ENCODE measurements at places on chromosomes 5 and 9.

DNA sequence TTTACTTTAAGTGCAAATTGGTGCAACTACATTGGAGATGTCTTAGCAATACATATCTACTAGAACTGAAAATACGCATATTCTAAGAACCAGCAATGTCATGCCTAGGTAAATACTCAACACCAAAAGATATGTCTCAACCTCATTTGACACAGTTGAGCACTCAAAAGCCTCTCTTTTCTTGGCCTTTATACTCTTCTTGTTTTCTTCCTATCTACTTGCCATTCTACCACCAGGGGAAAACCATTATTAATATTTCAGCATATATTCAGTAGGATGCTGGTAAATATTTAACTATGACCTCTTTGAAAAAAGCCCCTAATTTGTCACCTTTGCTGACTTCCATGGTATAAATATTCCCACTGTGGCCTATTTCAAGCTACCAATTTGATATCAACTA lies 443.8 kb downstream of the LRRC70 start:
- no peaks in the 10 kb centered on the region for H3K36me3 ChIP-seq
- no peaks in the 10 kb centered on the region for H3K4me1 ChIP-seq
- no peak overlapping the region for H3K27ac ChIP-seq
- no peak overlapping the region for H3K4me3 ChIP-seq

DNA sequence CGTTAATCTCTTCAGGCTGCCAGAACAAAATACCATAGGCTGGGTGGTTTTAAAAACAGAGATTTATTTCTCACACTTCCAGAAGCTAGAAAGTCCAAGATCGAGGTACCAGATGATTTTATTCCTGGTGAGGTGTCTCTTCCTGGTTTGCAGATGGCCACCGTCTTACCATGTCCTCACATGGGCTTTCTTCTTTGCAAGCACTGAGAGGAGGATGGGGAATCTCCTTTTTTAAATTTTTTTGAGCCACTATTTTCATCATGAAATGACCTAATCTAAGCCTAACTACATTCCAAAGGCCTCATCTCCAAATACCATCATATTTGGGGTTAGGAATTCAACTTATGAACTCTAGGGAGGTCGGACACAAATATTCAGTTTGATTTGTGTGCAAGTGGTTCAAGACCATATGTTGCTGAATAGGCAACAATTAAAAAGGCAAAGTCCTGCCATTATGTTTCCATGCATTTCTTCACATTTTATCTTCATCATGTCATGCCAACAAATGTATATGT lies 371.2 kb downstream of the CDH18 start:
- no peaks in the 10 kb centered on the region for H3K36me3 ChIP-seq
- H3K4me3 ChIP-seq: no peak overlapping the region
- H3K27ac ChIP-seq: no peak overlapping the region
- DNase-seq: no peak

DNA sequence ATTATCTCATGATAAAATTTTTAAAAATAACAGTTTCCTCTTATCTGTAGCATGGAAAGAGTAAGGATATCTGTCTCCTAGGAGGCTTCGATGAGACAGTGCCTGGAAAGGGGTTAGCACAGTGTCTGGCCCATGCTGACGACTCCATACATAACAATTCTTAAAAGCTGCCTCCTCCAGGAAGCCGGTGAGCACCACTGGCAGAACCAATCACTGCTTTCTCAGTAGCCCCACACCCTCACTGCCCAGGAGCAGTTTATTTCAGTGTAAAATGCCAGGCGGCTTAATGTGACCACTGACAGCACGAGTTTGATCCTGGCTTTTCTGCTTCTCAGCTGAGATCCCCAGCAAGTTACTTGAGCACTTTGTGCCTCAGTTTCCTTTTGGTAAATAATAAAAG lies 1.2 kb upstream of the NIPAL4 start:
- H3K27ac ChIP-seq: no peak overlapping the region
- H3K4me3 ChIP-seq: no peak overlapping the region
- no peak for DNase-seq
- H3K27me3 ChIP-seq: no peaks in the 10 kb centered on the region

GRCh38 chr9:113267911-113268566 lies 7.3 kb downstream of the CDC26 start:
- no peaks in the 10 kb centered on the region for H3K4me1 ChIP-seq
- H3K27ac ChIP-seq: no peak overlapping the region
- peaks cover 33% of the 10 kb centered on the region for H3K36me3 ChIP-seq
- no peak overlapping the region for H3K4me3 ChIP-seq
- DNase-seq: no peak

- no peak overlapping the region for H3K27ac ChIP-seq
- DNase-seq: no peak
- H3K4me3 ChIP-seq: no peak overlapping the region
- no peaks in the 10 kb centered on the region for H3K4me1 ChIP-seq
- no peaks in the 10 kb centered on the region for H3K27me3 ChIP-seq
Measured at GRCh38 chr5:84287951-84288350, 96.7 kb downstream of the EDIL3 start.
